ENCODE measurements at places on chromosomes 16 and 17.

GRCh38 chr17:50205111-50205962 is 3.9 kb upstream of the COL1A1 start:
- peak; percentile 53 for DNase-seq

DNA sequence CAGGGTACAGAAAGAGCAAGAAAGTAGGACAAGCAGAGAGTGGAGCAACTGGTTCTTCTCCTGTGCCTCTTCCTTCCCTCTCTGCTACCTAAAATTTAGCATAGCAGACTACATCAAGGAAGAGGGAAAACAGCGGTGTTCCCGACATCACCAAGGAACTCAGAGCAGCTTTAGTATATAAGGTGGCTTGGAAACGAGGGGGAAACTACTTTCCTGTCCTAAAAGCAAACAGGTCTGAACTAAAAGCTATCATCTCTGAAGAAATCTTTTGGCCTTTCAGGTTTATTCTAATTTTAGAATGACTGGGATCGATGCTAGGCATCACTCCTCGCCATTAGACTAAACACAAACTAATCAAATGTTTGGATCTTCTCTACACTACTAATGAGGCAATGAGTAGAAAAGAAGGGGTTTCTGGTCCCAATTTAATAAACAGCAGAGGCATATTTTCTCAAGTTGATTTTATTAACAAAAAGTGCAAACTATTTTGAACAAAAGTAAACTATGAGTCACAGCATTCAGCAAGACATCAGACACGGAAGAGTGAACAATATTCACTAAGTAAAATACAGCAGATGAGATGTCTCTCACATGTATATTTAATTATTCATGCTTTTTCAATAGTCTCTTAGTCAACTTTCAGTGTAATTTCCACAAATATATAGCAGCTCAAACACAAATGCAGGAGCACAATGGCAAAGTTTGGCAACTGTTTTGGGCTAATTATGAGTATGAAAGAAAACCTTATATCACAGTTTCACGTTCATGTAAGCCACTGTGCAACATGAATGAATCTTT is 108.7 kb downstream of the TRIM37 start:
- DNase-seq, result no peak

DNA sequence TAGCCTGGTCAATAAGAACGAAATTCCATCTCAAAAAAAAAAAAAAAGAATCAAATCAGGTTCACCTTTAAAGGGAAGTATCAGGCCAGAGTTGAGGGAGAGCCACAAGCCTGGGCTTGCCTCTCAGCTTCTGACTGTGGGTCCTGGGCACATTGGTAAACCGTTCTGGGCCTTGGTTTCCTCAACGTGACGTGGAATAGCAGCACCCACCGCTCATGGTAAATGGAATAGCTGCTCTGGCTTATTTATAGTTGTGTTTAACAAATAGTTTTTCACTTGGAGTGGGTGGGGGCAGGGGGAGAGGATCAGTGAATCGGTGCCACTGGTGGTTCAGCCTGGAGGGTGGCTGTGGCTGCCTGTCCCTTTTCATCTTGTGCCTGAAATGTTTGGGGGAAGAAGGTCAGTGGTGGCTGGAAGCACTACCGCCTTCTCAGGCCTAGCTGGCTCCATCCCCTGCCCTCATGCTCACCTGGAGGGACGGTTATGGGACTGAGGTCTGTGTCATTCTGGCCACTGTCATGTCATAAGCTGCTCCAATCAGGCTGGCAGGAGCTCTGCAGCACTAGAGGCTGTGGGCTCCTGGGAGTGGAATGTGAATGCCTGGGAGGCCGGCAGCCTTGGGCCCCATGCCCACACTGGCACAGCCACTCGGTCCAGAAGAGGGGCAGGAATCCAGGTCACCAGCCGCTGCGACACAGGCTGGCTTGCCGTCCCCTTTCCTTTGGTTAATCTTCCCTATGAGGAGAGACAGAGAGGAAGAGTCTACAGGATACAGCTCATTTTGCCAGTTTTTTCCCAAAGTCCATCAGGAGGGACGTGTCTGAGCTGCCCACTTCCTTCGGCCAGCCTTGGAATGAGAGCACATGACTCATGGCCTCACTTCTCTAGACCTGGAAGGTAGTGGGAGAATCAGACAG is 27.0 kb downstream of the CCR7 start:
- peak; percentile 68 for DNase-seq

GRCh38 chr16:19923396-19923795 is 38.7 kb upstream of the GPRC5B start:
- DNase-seq, result no peak

DNA sequence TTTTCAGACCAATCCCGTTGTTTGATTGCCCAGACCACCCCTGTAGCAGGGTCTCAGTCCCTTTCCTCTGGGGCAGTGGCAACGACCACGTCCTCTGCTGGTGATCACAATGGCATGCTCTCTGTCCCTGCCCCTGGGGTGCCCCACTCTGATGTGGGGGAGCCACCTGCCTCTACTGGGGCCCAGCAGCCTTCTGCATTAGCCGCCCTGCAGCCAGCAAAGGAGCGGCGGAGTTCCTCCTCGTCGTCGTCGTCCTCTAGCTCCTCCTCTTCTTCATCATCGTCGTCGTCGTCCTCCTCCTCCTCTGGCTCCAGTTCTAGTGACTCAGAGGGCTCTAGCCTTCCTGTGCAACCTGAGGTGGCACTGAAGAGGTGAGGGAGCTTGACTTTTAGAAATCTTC is 9.2 kb downstream of the ELOB start:
- no peak for DNase-seq

DNA sequence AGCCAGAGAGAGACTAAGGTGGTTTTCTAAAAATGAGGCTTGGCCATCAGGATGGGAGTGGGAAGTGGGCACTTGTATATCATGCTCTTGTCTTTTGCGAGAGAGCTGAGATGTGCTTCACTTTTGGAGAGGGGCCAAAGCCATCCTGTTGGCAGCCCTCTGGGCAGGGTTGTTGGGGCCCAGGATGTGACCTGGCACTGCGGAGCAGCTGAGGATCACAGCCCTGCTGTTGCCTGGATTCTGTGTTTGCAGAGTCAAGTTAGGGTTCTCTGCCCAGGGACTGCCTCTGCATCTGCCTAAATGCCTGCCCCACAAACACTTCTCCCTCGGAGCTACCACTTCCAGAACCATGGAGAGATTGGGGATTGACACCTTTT is 71.2 kb downstream of the PLD6 start:
- no peak for DNase-seq

DNA sequence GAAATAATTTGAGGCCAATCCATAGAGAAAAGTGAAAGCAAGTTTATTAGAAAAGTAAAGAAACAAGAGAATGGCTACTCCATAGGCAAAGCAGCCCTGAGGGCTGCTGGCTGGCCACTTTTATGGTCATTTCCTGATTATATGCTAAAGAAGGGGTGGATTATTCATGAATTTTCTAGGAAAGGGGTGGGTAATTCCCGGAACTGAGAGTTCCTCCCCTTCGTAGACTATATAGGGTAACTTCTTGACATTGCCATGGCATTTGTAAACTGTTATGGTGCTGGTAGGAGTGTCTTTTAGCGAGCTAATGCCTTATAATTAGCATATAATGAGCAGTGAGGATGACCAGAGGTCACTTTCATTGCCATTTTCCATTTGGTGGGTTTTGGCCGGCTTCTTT is 4.4 kb downstream of the DHRS7B start:
- DNase-seq, result peak; percentile 5

DNA sequence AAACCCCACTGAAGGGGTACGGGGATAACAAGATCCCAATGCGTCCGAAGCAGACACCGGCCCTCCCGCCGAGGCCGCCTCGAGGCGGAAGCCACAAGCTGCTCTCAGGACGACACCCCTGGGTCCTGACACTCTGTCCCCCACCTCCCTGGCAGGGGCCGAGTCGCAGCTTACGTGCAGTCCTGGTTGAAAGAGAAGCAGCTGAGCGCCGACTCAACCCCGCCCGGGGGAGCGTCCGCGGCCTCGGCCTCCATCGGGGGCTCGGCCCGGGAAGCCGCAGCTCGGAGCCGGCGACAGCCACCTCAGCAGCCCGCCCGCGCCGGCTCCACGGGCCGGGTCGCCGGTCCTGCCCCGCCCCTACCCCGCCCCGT is at the start of gene WIPI1:
TSS of gene WIPI1 (minus strand) at position 329 of the 371 bp plus-strand sequence. CDS start at position 254, 75 bp downstream.
- no peak for DNase-seq

- DNase-seq, result no peak
Measured at GRCh38 chr17:49110509-49110908, 22.1 kb upstream of the B4GALNT2 start.

- no peak for DNase-seq
Measured at GRCh38 chr17:27976331-27976730, 66.1 kb upstream of the NLK start.

GRCh38 chr17:2187758-2188157 is 115.8 kb downstream of the SMG6 start:
- DNase-seq, result no peak

GRCh38 chr16:87550495-87550961 is 51.8 kb upstream of the JPH3 start:
- no peak for DNase-seq

DNA sequence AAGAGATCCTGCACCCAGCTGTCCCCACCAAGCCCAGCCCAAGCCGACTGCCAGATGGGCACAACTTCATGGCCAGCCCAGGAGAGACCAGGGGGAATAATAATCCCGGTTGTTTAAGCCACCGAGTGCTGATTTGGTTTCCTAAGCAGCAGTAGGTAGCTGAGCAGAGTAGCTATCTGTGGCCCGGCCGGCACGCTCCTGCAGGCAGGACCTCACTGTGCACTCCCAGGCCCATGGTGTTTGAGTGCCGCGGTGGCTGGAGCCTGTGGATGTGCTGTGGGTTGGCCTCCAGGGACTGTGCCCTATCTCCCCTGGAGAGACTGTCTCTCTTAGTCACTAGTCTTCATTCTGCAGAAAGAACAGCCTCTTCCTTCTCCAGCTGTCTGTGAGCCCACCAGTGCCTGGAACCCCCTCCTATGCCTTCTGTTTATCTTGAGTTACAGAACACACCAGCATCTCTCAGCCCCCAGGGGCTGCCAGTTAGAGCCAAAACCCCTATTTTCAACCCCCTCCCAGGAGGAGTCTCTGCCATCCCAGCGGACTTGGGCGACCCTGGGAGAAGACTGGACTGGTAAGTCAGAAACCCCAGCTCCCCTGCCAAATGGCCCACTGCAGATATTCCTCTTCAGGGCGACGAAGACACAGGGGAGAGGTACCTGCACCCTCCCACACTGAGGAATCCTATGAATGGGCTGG is 152.0 kb downstream of the SDK2 start:
- DNase-seq, result no peak

DNA sequence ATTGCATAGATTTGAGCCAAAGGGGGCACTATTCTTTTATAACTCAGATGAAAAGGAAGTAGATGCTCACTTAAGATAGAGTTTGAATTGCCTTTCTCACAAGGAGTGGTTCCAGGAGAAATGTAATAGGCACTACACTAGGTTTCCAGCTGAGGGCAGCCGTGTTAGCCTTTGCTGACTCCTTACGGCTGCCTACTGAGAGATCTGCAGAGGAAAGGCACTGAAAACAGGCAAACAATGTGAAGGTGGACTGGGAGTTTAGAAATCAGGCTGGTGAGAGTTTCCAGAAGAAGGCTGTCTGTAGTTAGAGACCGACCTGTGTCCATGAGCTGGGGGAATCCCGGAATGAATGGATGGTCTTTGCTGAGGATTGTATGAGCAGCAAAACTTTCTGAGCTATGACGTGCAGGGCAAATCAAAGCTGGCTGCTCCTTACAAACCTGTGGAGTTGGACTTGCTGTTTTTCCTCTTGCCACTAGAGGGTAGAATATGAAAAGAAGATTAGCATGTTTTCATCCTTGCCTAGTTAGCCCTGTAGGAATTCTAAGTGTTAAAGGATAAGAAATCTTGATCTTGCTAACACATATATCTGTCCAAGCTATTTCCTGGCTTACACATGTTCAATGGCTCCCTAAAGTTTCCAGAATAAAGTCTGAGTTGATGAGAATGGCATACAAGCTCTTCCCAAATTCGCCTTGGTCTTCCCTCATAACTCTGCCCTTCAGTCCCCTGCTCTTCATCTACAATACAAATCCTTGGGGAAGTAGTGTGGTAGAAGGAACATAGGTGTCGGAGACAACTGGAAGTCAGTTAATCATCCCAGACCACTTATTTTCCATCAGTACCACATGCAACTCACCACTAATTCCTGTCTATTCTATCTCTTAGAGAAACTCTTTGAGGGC is 20.1 kb upstream of the TAOK1 start:
- DNase-seq, result peak; percentile 79

GRCh38 chr16:67244387-67245185 is 2.7 kb downstream of the FHOD1 start:
- peak; percentile 89 for DNase-seq

DNA sequence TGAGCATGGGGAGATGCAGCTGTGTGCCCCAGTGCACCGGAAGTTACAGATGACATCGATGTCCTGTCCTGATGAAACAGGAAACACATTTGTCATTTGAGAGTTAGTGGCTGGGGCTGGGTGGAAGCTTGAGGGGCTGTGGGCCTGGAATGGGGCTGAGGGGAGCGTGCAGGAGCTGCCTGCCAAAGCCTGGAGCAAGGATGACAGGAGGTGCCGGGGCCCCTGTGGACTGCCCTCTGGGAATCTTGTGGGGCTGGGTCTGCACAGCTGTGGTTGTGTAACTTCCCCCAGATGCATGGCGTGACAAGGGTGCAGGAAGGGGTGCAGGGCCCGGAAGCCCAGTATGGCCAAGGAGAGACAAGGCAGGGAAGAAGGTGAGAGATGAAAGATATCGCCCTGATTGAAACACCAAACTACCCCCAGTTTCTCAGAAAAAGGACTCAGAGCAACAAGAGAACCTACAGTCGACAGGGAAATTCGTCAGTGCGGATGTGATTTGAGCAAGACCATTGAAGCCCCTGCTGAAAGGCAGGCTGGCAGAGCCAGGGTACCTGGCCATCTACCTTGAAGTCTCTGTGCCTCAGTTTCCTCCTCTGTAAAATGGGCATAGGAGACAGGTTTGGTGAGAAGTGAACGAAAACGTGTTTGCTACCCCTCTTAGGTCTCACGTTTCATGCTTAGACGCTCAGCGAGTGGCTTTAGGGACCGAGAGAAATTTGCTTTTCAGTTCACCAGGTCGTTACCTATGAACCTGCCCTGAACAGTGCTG is 8.8 kb downstream of the MMP25 start:
- DNase-seq, result no peak

GRCh38 chr17:73749928-73750605 is 105.8 kb upstream of the SDK2 start:
- no peak for DNase-seq

DNA sequence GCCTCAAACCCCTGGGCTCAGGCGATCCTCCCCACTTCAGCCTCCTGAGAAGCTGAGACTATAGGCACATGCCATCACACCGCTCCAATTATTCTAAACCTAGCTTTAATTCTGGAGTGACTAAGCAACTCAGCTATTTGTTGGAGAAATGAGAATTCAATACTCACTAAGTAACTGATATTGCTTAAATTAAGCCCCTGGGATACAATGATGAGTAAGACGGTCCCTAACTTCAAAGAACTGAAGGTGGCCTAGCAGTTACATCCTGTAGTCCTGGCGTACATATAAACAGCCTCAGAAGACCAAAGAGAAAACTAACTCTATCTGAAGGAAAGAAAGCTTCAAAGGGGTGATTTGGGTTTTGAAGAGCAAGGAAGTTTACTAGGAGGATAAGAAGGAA is 25.0 kb downstream of the XPO6 start:
- DNase-seq, result peak; percentile 58

- DNase-seq, result peak; percentile 63
Measured at GRCh38 chr16:53893731-53894435, 189.9 kb downstream of the FTO start.

- DNase-seq, result no peak
Measured at GRCh38 chr16:79253100-79253631, 347.4 kb downstream of the MAF start.
